Activated CD8-positive, alpha-beta memory T cell treated with anti-CD3 and anti-CD28 coated beads for 4 hours (primary cell): ENCODE measurements at places on chromosomes 7 and 10.

DNA sequence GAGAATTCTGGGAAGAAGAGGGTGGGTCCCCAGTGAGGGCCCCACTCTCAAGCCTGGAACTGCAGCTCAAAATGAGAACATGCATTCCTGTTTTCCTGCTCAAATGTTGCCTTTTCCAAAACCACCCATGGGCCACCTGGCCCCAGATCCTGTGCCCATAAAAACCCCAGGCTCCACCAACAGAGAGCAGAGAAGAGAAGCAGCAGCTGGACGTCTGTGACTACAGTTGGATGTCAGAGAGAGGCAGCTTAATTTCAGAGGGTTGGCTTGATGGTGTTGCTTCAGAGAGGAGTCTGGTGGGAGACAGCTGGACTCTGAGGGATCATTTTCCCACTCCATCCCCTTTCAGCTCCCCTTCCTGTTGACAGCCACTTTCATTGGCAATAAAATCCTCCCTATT lies 256.4 kb downstream of the FZD1 start:
- DNase-seq: no peak

DNA sequence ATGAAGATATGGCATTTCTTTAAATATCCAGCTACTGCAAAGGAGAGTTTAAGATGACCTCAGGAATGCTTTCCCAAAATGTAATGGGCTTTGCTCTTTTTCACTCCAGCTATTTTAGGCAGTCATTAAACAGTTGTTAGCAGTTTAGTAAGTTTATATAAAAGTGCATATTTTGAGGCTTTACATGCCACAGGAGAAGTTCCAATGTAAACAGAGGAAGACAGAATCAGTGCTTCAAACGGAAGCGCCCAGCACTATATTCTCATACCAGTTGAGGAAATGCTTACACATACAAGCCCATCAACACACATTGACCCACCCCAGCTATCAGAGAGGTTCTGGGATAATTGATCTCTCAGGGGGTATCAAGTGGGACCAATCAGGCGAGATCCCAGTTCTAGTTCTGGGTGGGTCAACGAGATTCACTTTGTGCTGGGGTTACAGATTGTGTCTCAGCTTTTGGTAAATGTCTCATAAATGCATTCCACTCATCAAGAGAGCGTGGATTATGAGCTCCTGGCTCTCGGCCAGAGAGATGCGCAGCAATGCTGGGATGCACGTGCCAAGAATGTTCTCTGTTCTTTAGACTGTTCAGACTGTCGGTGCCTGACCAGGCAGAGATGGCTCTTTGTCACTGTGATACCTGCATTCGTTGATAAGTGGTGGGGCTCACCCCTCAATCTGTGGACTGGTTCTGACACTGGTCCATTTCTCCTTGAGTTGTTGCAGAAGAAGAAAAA lies 55.0 kb downstream of the CACNB2 start:
- no peak for DNase-seq

- no peak for DNase-seq
These were observed 92.5 kb downstream of the KLF6 start for GRCh38 chr10:3692387-3692999.

DNA sequence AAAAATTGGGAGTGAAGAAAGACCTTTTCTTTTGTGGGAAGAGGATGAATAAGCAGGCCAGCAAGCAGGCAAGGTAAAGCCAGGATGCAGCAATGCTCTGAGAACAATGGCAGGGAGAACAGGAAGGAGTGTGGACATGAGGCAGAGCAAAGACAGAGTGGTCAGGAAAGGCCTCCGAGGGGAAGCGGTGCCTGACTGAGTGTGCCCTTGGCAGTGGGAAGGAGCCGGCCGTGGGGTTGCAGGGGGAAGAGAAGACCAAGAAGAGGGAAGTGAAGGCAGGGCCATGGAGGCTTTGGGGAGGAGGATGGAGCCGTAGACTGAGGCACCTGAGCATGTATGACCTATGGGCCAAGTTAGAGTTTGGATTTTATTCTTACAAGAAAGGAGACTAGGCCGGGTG lies 21.9 kb upstream of the ZNF212 start:
- no peak for DNase-seq

DNA sequence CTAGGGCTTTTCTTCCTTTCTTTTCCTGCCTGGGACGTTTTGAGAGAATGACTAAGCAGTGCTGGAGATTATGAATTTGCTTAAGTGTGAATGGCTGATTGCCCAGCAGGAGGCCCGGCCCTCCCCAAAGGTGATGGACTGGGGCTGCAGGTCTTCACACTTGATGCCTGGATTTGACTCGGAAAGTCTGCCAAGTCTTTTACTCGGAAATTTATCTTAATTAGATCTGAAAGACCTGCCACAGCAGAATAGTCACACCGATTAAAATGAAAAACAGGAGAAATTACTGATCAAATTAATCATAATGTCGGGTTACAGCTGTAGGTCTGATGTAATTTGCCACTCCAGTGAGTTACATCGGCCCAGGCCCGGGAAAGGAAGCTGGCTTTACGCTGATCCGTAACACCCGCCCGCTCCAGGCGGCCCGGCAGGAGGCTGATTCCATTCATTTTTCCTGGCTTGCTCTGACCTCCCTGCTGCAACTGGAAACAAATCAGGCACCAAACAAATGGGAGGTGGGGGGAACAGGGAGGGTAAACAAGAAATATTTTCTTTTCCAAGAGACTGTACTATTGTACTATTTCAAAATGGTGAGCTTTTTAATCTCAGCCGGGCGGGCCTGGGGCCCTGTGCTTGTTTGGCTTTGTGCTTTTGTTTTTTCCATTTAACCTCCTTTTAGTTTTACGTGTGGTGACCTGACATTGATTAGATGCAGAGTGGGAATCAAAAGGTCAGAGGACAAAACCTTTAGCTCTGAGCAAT lies 212.4 kb upstream of the YAE1 start:
- DNase-seq: no peak

GRCh38 chr7:158569858-158570323 lies 17.7 kb downstream of the PTPRN2 start:
- no peak for DNase-seq

GRCh38 chr7:141102436-141102835 lies 28.6 kb downstream of the TMEM178B start:
- no peak for DNase-seq

DNA sequence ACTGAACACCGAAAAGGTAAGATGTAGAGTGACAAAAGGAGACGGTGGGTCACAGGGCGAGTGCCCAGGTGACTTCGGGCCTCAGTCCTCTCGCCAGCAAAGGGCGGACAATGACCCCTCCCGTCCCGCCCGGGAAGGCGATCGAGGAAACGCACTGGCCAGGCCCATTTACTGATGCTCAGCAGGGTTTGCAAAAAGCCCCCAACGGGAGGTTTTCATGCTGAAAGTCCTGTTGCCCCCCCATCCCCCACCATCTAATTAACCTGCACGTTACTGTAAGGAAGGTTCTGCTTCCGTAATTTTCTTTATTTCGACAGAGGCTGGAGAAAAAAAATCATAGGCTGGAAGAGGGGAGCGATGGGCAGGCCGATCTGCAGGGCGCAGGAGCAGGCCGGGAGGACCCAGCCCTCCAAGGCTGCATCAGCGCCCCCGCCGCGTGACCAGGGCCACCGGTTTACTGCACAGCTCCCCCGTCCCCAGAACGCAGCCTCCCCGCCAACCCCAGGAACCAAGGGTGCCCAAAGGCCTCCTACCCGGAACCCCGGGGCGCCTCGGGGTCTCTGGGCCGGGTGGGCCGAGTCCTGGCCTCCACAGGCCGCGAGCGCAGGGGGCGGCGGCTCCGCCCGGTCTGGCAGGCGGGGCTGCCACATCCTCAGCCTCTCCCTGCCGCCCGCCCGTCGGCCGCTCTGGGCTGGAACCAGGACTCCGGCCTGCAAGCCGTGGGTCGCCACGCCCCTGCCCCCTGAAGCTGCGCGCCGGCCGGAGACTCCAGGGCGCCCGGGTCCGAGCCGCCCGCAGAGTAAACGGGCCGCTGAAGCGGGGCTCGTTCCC lies 613 bp downstream of the OAT start:
- DNase-seq: no peak

DNA sequence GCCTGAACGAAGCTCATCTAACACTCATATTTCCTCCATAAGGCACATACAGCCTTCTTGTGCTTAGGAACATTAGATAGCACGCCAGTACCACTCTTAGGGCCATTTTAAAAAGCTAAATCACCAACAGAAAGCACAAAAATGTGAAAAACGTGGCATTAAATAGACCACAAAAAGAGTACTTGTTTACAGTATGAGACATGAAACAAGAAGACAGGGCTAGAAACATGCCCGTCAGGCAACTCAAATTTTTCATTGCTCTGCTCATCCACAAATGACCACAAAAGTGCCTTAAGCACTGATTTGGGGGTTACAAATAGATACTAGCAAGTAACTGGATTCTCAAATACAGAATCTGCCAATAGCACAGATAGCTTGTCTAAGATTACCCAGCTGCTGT lies 67.8 kb downstream of the ELMO1 start:
- DNase-seq: no peak

DNA sequence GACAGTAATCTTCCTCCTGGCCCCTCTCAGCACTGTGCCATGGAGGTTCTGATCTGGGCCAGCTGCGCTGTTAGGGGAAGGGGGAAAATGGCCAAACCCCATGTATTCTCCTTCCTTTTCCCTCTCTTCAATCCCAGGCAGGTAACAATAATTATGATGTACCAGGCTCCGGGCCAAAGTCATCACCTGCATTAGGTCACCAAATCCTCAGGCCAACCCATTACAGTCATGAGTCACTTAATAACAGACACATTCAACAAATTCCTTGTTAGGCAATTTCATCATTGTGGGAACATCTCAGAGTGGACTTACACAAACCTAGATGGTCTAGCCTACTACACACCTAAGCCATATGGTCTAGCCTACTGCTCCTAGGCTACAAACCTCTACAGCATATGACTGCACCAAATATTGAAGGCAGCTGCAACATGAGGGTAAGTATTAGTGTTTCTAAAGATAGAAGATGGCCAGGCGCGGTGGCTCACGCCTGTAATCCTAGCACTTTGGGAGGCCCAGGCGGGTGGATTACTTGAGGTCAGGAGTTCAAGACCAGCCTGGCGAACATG lies 2.2 kb upstream of the HSPB1 start:
- no peak for DNase-seq

DNA sequence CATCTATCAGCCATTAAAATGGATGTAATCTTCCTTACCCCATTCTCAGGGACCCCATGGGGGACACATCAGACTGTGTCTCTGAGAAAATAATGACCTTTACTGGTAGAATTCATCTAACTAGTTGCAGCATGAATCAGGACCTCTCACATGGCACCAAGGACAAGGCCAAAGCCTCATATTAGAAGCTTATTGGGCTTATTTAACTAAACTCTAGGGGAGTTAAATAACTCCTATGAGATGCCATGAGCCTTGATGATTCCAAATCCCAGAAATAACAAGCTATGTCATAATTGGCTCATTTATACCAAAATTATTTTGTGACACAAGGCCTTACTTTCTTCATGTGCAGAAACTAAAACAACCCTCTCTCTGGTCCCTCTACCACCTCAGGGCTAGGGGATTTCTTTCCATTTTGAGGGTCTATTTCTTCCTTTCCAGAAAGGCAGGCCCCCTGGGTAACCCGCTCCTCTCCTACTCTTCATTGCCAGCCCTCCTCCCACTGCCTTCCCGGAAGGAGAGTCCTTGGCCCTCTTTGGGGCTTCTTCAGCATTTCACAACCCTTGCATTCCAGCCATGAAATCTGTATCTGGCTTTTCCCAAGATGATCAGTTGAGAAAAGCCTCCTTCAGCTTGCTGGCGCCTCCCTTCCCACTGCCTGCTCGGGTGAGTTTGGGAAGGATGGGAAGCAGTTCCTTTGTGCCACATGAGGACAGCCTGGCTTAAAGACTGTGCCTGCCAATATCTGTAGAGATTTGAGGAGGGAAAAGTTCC lies 41.8 kb upstream of the TRIM8 start:
- no peak for DNase-seq

DNA sequence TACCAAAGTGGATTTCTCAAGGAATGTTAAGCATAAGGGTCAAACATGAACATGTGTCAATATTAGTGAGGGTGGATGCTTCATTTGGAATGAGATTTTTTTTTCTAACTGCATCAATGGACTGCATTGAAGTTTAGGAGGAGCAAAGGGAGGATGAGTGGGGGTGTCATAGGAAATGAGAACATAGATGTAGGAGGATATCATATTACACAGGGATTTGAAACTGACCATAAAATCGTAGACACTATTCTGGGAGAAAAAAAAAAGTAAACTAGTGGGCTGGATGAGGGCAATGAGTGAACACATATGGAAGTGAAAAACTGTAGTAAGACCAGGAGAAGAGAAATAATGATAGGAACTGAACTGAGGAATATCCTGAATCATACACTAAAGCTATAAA lies 109.4 kb downstream of the SEMA3A start:
- DNase-seq: no peak
